ENCODE measurements at places on chromosomes 11 and 22.
A peak's percentile ranks its signal among the peaks of the same experiment; 100 is the strongest.

DNA sequence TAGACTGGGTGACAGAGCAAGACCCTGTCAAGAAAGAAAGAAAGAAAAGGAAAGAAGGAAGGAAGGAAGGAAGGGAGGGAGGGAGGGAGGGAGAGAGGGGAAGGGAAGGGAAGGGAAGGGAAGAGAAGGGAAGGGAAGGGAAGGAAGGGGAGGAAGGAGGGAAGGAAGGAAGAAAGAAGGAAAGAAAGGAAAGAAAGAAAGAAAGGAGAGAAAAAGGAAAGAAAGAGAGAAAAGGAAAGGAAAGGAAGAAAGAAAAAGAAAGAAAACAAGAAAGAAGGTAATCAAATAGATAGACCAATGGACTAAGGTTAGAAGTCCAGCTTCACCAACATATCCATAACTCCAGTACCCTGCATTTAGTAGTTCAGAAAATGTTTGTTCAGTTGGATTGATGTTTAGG, 18.2 kb upstream of the EMSY start:
- DNase-seq: no peak

DNA sequence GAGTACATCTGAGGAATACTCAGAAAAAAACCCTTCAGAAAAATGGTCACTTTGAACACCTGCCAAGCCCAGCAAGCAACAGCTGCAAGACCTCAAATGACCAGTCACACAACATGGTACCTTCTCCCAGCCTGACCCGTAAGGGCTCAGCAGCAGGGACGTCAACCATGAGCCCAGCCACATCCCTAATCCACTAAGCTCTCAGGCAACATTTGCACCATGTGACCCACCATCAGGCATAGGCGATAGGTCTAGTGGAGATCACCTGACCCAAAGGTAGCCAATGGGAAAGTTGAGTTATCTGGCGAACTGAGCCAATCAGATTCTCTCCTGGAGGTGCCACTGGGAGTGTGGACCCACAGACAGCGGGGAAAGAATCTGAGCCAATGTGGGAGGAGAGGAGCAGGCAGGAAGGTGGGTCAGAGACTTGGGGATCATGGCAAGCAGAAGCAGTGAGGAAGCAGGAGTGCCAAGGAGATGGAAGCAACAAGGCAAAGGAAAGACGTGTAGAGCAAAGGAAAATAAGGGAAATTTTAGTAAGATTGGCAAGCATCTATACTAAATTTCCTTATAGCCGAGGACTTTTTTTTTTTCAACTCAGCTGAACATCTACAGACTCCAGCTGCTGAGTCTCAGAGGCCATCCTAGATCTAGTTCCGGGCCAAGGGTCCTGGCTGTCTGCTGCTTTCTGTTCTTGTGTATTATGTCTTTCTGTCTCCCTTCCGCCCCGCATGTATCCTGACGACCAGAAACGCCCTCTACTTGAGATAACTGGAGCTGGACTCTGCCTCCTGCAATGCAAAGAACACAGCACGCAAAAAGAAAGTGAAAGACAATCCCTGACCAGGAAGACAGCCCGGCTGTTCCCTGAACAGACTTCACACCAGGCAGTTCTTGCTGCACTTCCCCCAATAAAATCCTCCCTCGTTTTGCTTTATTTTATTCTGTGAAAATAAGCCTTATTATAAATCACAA, 11.0 kb upstream of the PLAAT2 start:
- DNase-seq: no peak

DNA sequence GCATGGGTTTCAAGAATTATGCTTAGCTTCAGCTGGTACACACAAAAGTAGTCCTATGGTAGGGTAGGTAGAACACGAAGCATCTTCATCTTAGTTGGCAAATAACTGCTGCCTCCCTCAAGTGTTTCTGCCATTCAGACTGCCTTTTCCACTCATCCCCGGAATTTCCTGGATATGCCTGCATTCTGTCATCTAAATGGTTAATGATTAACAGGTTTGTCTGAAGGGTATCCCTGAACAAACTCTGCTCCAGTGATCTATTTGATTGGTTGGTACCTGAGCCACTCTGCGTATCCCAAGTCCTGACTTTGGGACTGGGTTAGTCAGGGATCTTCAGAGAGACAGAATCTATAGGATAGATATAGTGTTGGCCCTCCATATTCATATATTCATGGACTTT, 272.3 kb upstream of the RAG2 start:
- no peak for DNase-seq

DNA sequence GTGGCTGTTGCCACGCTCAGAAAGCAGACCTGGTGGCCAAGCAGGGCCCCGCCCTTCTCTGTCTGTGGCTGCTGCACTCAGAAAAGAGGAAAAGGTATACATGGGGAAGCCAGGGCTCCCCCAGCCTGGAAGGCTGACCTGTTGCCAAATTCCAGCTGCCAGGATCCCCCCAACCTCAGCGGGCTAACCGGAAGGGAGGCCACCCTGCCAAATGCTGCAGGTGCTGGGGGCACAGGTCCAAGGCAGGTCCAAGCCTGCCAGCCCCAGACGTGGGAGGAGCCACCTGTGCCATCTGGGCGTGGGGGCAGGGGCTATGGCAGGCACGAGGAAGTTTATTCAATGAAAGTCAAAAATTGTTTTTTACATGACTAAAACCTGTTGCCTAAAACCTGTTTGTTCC, 2.6 kb downstream of the NPTXR start:
- no peak for DNase-seq

DNA sequence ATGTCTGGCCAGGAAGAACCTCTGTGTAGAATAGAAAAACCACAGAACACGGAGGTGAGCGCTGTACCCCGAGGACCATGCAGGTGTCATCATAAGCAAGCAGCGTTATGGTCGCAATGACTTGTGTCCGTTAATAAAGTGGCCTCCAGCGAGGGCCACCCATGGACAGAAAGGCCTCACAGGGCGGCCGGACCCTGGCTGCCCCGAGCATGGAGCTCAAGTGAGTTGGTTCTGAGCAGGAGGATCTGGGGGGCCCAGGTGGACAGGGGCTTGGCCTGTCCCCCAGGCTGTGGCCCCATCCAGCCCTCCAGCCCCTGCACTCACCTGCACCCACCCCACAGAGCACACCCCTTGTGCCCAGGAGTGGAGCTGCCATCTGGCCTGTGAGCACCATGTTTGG, 133.8 kb downstream of the BRD1 start:
- no peak for DNase-seq

DNA sequence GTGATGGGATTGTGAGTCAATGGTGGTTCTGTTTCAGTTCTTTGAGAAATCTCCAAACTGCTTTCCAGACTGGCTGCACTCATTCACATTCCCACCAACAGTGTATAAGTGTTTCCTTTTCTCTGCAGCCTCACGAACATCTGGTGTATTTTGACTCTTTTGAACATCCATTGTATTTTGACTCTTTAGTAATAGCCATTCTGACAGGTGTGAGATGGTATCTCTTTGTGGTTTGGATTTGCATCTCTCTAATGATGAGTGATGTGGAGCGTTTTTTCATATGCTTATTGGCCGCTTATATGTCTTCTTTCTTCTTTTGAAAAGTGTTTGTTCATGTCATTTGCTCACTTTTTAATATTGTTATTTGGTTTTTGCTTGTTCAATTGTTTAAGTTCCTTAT, 19.4 kb downstream of the NELL1 start:
- no peak for DNase-seq

DNA sequence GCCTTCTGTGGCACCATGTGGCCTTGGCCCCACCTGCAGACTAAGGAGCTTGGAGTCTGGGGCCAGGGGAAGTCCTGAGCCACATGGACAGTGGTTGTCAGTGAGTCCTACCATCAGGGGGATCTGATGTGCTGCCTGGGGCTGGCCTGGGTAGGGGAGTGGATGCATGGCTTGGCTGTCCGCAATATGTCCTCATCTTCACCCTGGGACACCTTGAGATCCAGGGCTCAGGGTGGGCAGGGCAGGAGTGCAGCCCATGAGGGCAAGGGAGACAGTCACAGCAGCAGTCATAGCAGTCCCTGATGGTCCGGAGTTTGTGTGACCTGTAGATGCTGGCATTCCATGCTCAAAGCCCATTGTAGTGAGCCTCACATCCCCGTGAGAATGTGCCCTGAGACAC, 256.8 kb upstream of the B3GAT1 start:
- no peak for DNase-seq

DNA sequence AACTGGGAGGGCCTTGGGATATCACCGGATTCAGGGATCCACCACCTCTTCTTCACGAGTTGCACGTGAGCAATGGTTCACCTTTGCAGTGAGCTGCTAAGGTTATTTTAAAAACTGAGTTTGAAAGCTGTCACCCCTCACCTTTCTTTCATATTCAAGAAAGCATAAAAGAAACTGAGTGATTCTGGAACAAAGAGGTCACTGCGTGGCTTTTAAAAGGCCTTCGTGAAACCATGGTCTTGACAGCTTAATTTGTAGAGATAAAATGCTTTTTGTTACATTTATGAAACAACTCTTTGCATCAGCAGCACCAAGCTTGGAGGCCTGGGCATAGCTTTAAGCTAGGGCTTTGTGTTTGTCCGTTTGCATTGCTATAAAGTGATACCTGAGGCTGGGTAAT, 101.4 kb upstream of the NECTIN1 start:
- DNase-seq: no peak

GRCh38 chr11:64553554-64554201, 37.3 kb upstream of the SLC22A12 start:
- peak; percentile 58 for DNase-seq

GRCh38 chr11:65919573-65920371, 546 bp downstream of the DRAP1 start:
- peak; percentile 48 for DNase-seq

GRCh38 chr11:76861490-76861953, 804 bp downstream of the ACER3 start:
- no peak for DNase-seq

DNA sequence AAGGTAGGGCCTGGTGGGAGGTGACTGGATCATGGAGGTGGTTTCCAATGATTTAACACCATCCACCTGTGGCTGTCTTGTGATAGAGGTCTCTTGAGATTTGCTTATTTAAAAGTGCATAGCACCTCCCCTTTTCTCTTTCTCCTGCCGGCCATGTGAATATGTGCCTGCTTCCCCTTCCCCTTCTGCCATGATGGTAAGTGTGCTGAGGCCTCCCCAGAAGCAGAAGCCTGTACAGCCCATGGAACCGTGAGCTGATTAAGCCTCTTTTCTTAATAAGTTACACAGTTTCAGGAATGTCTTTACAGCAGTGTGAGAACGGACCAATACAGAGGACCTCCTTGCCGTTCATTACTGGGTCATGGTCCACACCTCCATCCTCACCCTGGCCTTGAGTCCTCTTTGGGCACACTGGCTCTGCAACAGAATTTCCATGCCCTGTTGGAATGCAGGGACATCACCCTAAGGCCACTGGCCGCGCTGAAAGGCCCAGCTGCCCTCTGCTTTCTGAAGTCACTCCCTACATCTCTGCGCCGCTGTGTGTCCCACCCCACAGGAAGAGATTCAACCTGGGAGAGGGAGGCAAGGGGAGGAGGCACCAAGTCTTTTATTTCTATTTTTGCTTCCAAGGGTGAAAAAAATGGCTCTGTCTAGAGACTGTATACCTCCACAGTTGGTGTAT, 49.0 kb upstream of the DKK3 start:
- DNase-seq: no peak

DNA sequence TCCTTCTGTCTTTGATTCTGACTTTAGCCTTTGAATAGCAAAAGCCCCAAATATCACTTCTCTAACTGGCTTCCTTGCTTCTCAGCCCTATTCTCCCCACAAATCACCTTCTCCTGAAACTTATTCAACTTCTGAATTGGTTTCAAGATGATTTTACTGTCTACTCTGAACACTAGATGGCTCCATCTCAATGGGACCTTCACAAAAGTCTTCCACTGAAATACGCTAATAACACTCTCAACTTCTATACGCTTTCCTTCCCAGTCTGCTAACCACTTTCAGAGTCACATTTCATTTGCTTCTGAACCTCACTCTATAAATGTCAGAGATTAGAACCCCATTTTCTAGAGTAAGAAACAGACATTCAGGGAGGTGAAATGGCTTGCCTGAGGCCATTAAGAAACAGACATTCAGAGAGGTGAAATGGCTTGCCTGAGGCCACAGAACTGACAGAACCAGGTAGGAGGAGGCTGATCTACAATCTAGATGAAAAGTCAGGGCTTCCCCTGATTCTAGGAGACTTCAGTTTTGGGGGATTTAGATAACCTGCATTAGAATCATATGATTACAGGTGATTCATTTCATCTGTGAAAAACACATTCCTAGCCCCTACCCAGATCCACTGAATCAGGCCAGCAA, 20.6 kb downstream of the MORC2 start:
- DNase-seq: no peak

DNA sequence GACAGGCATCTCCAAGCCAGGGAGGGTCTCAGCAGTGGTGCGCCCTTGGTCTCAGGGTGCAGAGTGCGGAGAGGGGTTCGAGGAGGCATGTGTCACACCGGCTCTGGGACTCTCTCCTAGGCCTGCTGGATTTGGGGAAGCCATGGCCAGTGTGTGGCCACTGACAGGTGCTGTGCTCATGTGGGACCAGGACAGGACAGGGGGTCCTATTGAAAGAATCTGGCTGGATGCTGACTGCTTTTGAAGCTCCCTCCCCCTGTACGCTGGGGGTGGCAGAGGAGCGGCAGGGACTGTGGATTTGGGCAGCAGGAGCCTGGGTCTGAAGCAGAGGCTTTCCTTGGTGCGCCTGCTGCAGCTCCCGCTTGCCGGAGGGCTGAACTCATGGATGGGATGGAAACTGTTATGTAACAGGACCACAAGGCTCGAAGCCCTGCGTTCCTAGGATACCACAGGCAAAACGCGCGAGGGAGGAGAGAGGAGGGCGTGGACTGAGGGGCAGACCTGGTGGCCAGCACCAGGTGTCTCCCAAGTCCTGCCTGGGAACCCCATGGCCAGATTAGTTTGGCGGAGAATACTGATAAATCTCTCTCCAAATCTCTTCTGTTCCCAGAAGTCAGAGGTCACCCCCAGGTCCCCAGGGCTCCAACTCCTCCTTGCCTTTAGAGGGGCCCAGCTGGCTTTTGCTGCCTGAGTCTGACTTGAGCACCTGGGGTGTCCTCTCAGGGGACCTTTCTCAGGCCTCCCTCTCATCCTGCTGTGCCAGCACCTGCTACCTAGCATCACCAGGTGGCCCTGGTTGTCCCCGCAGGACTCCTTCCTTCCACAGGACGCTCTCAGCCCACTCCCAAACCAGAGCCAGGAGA, 13.8 kb upstream of the TEF start:
- DNase-seq: no peak

DNA sequence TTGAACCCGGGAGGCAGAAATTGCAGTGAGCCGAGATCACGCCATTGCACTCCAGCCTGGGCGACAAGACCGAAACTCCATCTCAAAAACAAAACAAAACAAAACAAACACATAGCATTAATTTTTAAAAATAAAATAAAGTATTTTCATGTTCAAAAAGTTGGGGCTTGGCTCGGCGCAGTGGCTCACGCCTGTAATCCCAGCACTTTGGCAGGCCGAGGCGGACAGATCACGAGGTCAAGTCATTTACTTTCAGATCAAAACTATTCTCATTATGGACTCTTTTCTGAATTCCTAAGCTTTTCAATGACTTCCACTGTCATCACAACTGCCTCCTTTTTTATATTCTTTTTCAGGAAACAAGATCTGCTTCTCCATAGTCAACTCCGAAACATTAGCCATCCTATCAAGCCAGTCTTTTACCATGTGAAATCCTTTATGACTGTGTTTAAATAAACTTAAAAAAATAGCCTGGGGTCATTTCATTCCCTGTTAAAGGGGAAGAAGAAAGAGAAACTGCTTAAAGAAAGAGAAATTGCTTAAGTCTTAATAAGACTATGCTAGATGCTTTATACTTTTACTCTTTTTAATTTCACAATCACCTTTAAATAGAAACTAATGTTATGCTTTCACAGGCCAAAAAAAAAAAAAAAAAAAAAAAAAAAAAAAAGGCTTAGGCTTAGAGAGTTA, 13.1 kb upstream of the CHRNA10 start:
- no peak for DNase-seq

- no peak for DNase-seq
Observed at GRCh38 chr11:27672836-27673464, 27.3 kb downstream of the BDNF start.

- DNase-seq: no peak
Observed at GRCh38 chr11:46208803-46209202, 68.7 kb upstream of the CREB3L1 start.
